Activated CD4-positive, alpha-beta T cell treated with anti-CD3 and anti-CD28 coated beads, Interleukin-2, amount 50 U/mL, for 24 hours (primary cell): ENCODE measurements at places on chromosomes 16 and 17.

GRCh38 chr17:1329745-1330343 is 50.4 kb downstream of the TRARG1 start:
- no peak for DNase-seq

GRCh38 chr17:18039535-18040260 is 490 bp downstream of the GID4 start:
- no peak for DNase-seq

- DNase-seq, result no peak
Measured at GRCh38 chr17:77129568-77130301, 11.0 kb upstream of the SEC14L1 start.

GRCh38 chr17:68432086-68432864 is 25.0 kb downstream of the WIPI1 start:
- DNase-seq, result no peak

GRCh38 chr17:77696721-77697460 is 261.6 kb upstream of the TNRC6C start:
- DNase-seq, result no peak

- DNase-seq, result no peak
Measured at GRCh38 chr16:28092721-28093384, 29.3 kb upstream of the GSG1L start.

- DNase-seq, result no peak
Measured at GRCh38 chr17:82788206-82789001, 36.5 kb downstream of the TBCD start.

GRCh38 chr17:7794075-7794663 is 39.8 kb upstream of the KDM6B start:
- DNase-seq, result no peak
